ENCODE measurements at places on chromosomes 16 and 17.

GRCh38 chr16:75298267-75298666 lies 46.8 kb upstream of the BCAR1 start:
- no peak for DNase-seq

DNA sequence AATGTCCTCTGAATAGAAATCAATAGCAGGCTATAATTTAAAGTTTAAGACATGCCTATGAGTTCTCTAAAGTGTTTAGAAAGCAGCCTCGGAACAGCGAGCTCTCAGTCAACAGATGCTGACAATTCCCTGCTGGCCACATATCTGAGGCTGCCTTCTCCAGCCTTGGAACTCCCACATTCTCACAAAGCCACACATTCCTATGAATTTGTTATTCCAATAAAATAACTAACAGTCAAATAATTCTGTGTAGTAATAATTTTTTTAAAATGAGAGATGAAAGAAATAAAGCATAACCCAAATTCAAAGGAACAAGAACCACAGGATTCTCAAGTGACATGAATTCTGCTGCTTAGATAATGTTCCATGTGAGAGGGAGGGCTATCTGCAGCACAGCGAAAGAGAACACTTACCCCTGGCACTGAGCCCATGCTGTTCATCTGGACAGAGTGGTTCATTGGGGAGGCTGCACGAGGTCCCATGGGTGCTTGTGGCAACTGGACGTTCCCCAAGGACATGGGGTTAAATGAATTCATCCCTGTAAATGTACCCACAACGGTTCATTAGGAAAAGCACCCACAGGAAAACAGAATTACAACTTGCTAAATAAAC lies 56.9 kb upstream of the TRAP1 start:
- DNase-seq: no peak

DNA sequence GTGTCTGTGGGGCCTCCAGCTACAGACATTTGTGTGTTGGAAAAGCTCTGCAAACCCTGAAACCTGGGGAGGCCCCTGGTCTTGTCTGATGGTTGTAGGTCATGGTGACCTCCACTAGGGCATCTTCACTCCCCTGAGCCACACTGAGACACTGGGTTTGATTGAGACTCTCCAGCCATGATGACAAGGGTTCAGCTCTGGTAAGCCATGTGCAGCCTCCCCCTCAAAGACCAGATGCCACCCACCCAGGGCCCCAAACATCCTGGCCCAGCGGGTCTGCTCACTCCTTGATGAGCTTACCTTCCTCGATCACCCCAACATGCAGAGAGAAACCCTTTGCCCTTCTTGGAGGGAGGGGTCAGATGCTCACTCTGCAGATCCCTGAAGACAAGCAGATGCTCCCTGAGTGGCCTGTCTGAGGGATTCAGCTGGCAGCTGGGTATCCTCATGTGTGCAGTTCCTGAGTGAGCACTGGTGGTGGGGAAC lies 101.6 kb downstream of the METRNL start:
- DNase-seq: no peak

DNA sequence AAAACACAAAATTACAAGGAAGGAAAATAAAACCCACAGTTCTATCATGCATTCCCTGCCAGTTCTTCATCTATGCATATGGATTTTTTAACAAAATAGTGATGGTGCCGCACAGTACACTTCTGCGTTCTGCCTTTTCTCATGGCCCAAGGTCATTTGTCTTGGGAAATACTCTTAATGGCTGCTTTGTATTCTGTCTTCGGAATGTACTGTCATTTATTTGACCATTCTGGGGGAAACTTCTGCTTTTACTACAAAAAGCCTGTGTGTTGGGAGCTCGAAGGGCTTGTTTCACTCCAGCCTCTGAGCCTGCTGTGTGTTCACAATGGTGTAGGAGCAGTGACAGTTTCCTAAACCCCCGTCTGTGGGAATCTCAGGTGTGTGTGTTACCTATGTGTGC lies 82.8 kb upstream of the SEC14L1 start:
- DNase-seq: no peak

GRCh38 chr16:725463-726187 lies 618 bp downstream of the CCDC78 start:
- DNase-seq: no peak

- DNase-seq: no peak
Measured at GRCh38 chr17:78653382-78653781, 76.2 kb upstream of the DNAH17 start.

GRCh38 chr17:45021607-45022287 lies 29.7 kb downstream of the DCAKD start:
- DNase-seq: peak; percentile 54

GRCh38 chr17:59349178-59349577 lies 17.7 kb downstream of the YPEL2 start:
- no peak for DNase-seq

DNA sequence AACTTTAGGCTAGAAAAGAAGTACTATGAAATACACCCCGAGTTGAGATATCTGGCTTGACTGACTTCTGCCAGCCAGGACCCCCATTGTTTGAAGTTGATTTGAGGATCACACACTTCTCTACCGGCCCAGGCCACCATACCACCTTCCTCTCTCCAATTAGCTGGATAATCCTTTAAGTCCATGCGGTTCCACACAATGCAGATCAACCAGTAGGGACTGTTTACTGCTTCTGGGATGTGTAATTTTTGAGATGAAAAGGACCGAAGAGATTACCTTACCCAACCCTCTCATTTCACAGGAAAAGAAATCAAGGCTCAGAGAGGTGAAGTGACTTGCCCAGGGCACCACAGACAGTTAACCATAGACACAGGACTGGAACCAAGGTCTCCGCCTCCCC lies 20.5 kb downstream of the ERN1 start:
- no peak for DNase-seq

DNA sequence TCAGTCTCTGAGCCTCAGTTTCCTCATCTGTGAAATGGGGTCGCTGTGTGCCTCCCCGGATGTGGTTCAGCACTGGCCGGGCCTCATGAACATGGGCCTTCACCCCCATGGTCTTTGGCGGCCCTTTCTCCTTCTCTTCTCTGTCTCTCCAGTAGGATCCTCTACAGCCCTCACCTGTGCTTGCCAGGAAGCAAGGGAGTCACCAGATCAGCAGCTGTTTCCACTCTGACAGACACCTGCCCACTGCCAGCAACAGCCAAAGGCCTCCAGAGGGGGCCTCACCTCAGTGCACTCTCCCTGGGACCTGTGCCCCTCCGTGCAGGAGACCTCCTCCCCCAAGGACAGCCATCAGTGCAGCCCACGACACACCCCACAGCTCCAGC lies 89.4 kb downstream of the C16orf78 start:
- no peak for DNase-seq

- DNase-seq: no peak
Measured at GRCh38 chr17:4235372-4236279, 28.2 kb downstream of the ANKFY1 start.

DNA sequence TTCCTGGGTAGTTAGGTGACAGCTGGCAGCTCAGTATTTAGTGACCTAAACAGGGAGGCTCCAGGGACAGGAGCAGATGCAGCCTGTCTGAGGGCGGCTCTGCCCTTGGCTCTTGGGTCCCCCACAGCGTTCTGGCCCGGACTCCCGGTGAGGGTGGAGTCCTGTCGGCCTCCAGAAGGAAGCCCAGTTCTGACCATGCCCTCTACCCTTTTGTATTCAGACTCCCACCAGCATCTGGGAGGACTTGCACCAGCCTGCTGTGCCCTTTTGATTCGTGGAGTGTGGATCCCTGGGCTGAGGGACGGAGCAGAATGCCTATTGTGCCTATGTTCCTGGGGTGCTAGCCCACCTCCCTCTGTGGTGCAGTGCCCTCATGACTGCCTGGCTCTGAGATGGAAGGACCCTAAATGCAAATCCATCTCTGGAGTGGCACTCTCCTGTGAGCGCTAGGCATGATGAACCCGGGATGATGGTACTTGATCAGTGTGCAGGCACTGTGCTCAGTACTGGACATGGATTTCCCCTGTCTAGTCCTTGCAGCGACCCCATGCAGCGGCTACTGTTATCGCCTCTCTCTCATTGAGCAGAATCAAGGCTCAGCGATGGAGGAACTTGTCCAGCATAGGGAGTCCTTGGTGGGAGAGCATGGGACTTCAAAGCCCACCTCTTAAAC lies 123.1 kb downstream of the SNX29 start:
- DNase-seq: no peak
